Activated CD4-positive, alpha-beta T cell treated with anti-CD3 and anti-CD28 coated beads, Interleukin-2, amount 50 U/mL, for 4 hours (primary cell): ENCODE measurements at places on chromosomes 7 and 10.
A peak's percentile ranks its signal among the peaks of the same experiment; 100 is the strongest.

DNA sequence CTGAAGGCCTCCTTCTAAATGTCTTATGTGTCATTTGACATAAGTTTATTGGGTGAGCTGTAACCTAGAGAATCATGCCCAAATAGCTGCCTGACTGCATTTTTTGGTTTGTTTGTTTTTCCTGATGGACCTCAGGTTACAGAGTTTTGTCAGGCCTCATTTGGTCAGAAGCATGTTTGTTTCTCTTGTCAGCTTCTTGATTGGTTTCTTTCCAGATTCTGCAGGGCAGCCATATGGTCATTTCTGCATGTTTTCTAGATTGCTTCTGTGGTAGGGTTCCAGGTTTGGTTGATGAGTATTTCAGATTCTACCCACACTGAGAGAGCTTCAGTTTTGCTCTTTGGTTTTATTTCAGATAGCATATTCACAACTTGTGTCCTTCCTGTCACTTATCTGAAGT, 28.0 kb downstream of the GLCCI1 start:
- DNase-seq = no peak

DNA sequence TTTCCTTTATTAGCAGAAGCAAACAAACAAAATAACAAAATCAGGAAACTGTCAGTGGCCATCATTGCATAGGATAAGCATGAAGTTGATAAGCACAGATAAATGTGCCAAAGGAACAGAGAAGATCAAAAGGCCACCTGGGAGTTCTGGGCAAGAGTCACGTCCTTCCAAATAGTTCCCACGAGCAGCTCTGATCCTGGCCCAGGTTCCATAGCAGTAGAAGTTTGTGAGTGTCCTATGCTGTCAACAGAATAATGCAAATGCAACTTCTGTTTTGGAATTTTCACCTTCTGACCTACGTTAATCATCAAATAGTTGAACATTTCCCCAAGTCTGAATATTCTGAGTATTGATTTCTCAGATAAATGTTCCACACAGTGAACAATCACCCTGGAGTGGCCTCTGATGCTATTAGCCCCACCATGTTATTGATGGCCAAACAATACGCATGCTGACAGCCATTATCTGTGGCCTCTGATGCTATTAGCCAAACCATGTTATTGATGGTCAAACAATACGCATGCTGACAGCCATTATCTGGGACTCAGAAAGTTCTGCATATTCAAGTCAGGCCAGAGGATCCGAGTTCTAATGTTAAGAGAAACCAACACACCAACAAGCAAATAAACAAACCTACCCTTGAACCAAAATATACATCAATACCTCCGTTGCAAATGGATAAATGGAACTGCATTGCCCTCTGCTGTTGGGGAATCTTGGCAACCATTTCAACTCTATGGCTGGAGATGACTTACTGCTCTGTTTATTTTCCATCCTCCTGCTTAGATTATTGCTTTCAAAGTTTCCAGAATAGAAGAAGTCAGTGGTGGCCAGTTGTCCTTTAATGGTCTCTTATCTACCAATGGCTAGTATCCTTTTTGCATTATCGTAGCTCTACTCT, 63.3 kb downstream of the MRC1 start:
- no peak for DNase-seq

DNA sequence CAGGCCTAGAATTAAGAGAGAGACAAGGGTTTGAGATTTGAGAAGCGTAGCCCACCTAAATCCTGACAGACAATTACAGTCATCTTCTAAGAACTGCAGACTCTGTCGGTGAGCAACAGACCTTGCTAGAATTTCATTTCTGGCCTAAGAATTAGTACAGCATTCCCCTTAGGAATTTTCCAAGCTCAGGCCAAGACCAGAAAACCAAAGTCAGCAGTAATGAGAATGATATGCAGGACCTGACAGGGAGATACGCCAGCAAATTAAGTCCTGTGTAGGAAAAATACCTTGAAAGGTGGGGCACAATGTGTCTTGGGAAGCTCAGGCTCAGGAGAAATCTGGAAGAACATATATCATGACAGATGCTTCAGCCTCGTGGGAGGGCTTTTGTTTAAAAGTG, 52.7 kb upstream of the HERPUD2 start:
- DNase-seq = no peak

DNA sequence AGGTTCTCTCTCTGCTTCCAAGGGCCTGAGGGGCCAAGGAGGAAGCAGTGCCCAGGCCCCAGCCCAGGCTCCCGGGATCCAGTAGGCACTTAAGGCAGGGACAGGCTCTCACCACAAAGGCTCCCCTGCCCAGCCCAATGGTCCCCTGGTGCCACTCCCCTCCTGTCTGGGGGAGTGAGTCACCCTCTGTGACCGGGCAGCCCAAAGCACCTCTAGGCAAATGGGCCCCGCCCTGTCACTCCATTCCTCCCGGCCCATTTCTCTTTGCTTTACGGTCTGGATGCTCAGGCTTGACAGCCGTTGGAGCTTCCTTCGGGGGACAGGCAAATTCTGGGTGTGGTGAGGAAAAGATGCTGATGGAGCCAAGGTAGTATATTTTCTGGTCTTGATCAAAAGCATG, at the start of gene CALHM3:
Gene CALHM3, minus strand, starts transcription at position 106 of the 400 bp plus-strand sequence. CDS start 208 bp downstream, outside the sequence.
- no peak for DNase-seq

DNA sequence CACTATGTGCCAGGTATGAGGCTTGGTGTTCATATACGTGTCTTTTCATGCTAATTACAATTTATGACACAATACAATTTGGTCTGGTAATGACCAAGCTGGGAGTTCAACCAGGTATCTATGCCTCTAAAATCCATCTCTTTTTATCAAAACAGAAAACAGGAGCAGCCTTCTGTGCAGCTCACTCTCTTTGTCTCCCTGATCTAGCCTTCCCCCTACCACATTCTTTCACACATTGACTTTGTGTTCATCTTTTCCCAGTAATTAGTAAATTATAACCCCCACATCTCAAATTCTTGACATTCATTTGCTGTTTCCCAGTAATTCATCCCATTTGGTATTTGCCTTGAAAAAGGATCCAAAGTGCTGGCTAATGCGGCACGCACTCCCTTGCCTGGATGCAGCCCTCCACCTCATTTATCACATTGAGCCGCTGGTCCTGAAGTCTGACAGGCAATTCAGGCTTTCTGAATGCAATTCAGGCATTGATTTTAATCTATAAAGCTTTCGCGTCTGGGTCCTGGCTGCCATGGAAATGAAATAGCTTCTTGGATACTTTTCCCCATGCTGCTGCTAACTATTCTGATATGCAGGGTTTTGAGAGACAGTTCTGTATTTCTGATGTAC, 112.5 kb upstream of the ANKRD1 start:
- no peak for DNase-seq

DNA sequence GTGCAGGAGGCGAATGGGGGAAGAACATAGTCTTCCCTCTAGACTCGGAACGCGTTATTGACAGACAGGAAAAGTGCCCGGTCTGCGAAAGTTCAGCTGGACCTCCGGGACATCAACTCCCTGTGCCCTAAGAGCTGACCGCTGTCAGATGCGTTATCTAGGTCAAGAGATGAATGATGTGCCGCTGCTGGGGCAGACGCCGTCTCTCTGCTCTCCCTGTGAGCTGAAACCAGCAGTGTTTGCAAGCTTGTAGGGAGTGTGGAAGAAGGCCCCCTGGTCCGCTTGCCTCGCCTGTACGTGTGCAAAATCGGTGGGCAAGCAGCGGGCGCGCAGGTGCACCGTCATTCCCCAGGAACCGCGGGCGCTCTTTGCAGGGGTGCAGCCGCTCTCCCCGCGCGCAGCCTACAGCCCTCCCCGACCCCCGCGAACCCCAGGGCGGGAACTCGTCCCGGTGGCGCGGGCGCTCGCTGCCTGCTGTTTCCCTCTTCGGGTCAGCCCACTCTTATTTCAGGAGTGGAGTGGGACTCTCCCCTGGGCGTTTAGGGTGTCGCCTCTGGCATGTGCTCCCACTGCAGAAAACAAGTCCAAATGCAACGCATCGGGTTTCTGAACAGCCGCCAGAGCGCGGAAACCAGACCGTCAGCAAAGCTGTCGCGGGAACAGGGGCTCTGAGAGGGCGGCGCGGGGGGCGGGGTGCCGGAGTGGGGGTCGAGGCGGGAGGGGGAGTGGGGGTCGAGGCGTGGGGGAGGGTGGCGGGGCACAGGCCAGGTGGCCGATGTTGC, 1.8 kb upstream of the PFKFB3 start:
- DNase-seq = peak; percentile 21

DNA sequence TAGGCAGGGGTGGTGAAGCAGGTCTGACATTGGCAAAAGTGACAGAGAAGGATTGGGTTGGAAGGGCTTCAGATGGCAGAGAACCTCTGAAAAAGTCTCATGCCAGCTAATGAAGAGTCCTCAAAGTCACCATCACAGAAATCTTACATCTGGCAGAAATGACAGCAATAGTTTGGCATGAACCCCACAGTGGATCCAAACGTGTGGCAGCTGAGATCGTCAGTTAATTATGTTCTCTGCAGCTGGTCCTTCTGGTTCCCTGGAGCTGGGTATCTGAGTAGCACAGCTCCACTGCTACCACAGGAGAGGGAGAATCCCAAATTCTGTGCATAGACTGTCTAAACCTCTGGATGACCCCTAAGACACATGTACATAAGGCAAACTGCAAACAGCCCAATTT, 73.4 kb downstream of the ALOX5 start:
- no peak for DNase-seq

- no peak for DNase-seq
Observed at GRCh38 chr10:68284062-68285001, 47.5 kb upstream of the HNRNPH3 start.

GRCh38 chr7:74525881-74526280, 72.2 kb downstream of the GTF2IRD1 start:
- DNase-seq = no peak

GRCh38 chr10:2026936-2027335, 289.6 kb upstream of the ADARB2 start:
- no peak for DNase-seq

DNA sequence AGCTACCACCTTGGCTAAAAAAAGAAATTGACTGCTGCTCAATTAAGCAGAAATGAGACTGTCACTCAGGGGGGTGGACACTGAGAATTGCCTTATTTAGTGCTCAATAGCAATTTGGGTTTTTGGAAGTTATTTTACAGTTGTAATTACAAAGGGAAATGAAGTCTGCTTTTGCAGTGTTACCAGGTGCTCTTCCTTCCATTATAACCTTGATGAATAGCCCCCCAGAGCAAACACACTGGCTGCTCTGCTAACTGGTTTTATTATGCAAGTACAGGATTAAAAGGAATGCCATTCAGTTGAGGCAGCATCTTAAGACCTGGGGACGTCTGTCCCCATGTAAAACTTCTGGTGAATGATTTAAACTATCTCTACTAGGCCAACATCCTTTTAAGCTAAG, 191.0 kb downstream of the EVX1 start:
- DNase-seq = no peak

- no peak for DNase-seq
Observed at GRCh38 chr7:27166531-27167505, 1.5 kb upstream of the HOXA9 start.

- no peak for DNase-seq
Observed at GRCh38 chr7:154433632-154434598, 381.7 kb downstream of the DPP6 start.

- no peak for DNase-seq
Observed at GRCh38 chr10:63382066-63382465, 83.7 kb downstream of the JMJD1C start.

- DNase-seq = no peak
Observed at GRCh38 chr7:153072806-153073205, 313.3 kb downstream of the ACTR3B start.

DNA sequence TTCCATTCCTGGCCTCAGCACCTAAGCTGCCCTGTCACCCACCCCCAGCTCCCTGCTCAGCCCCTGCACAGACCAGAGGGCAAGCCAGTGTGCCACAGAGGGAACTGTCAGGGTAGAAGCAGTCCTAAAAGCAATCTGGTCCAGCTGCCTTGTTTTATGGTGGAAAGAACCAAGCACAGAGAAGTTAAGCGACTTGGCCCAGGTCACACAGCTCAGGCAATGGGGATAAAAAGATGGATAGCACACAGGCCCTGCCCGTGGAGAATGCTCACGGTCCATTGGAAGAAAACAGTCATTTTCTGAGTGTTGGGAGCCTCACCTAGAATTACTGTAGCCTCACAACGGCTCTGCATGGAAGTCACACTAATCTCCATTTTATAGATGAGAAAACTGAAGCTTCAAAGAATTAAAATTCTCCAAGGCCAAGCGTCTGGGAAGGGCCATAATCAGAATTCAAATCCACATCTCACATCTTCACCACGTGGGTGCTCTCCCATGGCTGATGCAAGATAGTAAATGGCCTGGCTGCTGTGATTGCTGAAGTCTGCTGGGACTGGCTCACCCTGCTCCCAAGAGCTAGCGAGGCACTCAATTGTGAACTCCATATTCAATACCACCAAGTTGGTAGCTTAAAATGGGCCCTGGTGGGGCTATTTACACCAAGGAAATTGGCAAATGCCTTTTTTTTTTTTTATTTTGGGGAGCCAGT, 26.8 kb downstream of the C10orf105 start:
- DNase-seq = no peak

DNA sequence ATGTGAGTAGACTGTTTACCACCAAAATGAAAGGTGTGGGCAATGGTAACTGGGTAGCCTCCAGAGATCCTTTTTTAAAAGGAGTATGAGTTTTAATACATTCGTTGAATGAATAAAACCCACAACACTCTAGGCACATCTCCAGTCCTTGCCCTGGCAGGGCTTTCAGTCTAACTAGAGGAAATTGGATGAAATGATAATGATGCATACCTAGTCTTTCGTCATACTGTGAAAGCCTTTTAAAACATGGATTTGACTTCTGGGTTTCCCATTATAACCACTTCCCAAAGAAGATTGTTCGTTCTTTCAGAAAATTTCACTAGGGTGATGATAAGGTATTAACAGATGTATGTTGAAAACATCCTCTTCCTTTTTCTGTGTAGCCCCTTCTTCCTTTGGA, 110.8 kb downstream of the REEP3 start:
- DNase-seq = no peak

DNA sequence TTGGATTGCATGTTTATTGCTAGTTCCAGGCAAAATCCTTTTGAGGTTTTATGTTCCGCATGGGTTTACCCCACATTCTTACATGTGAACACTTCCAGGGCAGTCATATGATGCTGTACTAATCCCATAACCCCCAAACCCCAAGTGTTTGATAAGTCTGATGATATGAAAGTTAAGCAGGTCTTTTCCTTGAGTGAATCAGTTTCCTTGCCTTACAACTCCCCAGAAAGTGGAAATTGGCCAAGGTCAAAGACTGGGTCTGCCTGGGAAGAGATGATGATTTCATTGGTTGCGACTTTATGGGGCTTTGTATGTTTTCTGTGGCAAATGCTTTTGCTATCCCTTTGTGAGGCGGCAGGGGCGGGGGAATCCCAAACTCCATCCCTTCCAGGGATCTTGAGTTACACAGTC, 24.7 kb downstream of the AFAP1L2 start:
- DNase-seq = no peak

DNA sequence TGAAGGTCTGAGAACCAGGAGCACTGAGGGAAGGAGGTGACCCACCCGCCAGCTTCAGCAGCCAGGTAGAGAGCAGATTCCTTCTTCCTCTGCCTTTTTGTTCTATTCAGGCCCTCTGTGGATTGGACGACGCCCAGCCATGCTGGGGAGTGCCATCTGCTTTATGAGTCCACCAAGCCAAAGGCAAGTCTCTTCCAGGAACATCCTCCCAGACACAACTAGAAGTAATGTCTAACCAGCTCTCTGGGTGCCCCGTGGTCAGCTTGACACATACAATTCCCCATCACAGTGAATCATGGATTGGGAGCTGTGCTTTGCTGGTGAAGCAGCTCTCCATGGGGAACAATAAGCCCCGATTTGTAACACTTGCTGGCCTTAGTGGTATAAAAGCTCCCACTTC, 125.2 kb downstream of the CCDC3 start:
- no peak for DNase-seq
